ENCODE measurements at places on chromosomes 7 and 10. TPM values are rescaled to one million over a fixed set of nuclear protein-coding genes. Genes with fewer than 3 reads are reported as not detected.

DNA sequence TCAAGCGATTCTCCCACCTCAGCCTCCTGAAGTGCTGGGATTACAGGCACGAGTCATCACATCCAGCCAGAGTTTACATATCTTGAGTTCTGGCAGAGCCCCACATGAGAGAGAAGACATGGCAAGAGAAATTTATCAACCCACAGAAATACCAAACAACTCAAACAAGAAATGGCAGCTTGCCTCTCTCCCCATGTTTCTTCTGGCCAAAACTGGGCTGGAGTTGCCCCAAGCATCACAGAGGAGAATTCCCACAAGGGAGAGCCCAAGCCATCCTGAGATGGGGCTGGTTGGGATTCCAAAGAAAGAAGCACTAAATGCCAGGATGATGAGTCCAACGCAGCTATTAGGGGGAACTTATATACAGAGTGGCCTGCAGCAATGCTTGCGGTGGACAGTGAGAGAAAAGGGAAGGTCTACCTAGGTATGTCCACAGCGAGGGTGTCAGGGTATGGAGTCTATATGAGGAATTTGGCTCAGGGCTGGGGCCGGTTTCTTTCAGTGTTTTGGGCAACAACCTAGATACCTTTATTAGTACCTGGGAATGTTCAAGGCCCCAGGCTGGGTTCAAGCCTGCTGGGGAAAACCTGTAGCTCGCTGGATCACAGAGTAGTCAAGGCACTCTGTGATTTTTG is 14.5 kb upstream of the PAX4 start:
- no peak for DNase-seq

DNA sequence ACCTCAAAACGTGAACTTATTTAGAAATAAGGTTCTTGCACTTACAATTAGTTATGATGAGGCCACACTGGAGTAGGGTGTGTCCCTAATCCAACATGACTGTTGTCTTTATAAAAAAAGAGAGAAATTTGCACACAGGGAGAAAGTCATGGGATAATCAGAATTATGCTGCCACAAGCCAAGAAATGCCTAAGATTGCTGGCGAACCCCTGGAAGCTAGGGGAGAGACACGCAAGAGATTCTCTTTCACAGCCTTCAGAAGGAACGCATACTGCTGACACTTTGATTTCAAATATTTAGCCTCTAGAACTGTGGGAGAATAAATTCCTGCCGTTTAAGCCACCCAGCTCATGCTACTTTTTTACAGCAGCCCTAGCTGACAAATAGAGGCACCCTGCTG is 138.3 kb downstream of the CCDC71L start:
- DNase-seq = no peak

- no peak for DNase-seq
Observed at GRCh38 chr10:127142136-127142535, 54.3 kb downstream of the INSYN2A start.

GRCh38 chr10:109952526-109952925 is 29.2 kb upstream of the XPNPEP1 start:
- DNase-seq = no peak

GRCh38 chr7:114889646-114890285 is 32.1 kb upstream of the MDFIC start:
- no peak for DNase-seq

Gene VENTX
- 0.43 TPM for total RNA-seq

- DNase-seq = peak; percentile 80
Observed at GRCh38 chr10:78899996-78900714, 168.6 kb upstream of the ZMIZ1 start.

DNA sequence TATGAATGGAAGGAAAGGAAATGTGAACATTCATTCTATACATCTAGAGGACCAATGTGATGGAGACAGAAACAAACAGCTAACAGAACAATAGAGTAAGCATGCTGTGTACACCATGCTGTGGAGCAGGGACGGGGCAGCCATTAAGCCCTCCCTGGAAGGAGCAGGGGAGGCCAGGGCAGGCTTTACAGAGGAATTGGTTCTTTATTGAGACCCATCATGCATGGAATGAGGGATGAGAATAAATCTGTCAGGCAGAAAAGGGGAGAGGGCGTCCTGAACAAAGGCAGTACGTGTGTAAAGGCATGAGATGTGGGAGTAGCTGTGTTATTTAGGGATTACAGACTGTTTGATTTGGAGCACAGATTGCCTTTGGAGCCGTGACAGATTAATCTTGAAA is 35.2 kb downstream of the STK17A start:
- no peak for DNase-seq

DNA sequence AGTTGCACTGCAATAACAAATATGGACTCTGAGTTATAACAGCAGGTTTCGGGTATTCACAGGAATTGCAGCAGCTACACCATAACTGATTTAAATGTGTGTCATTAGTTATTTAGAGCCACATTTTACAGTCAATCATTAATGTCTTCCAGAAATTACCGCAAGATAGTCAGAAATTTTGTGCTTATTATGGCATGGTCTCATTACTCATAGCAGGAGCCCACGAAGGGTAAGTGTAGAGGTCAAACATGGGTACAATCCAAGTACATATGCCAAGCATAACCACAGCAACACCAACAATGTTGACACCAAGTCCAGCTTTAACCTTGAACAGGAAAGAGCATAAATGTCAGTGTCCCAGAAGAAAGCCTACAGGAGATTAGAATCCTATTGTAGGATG is 84.4 kb downstream of the SLC13A1 start:
- DNase-seq = no peak

DNA sequence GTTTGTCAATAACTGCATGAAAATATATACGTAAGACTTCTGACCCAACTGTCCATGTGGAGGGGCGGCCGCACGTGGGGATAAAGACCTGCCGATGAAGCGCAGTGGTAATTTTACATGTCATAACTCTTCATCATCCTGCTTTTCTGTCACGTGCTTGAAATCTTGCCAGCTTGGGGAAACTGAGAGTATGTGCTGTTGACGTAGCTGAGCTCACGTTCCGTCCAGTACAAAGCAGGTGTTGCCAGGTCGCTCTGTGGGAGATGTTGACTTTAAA is 105.1 kb downstream of the INPP5A start:
- no peak for DNase-seq

DNA sequence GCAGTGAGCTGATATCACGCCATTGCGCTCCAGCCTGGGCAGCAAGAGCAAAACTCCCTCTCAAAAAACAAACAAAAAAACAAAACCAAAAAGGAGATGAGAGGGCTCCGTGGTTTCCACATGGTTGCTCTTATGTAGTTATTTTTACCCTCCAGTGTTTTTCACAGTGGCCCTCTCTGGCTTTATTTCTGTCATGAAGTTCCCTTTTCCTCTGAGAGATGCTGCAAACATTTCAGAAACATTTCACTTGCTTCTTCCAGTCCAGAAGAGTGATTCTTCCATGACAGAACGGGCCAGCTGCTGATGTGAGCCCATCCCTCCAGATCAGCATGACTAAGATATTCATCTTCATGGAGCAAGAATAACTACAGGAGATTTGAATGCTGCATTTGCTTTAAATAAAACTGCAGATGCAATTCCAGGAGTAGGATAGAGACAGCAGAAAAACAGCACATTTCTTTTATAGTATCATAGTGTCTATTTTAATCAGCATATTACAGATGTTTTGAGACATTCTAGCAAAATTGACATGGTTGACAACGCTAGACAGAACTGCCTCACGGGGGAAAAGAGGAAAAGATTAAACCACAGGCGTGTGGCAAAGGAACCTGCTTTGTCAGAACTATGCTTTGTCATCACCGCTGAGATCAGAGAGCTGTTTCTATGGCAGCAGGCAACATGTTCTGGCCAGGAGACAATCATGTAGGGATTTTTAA is 40.3 kb downstream of the NRCAM start:
- DNase-seq = no peak

- DNase-seq = no peak
Observed at GRCh38 chr10:105973360-105973759, 1191.1 kb downstream of the SORCS1 start.

Gene OPN1SW
- total RNA-seq = not detected

Gene EPHA1
- total RNA-seq = 0.08 TPM

DNA sequence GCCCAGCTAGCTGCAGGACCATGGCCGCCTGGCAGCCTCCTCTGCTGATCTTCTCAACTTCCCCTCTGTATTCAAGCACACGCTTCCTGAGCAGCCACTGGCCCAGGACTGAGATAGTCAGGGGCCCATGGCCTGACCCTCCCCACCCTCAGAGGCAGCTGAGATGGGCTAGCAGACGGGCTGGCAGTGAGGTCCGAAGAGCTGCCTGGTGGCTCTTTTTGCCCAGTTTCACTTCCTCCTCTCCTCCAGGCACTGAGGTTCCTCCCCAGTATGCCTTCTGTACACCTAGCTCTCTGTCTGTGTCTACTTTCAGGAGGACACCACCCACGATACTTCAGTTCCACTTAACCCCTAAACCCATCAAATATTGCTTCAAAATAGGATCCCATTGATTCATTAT is 395.6 kb downstream of the TNS3 start:
- no peak for DNase-seq

- DNase-seq = no peak
Observed at GRCh38 chr10:131310551-131311401, 745 bp downstream of the TCERG1L start.

Gene TMEM130
- total RNA-seq = not detected

DNA sequence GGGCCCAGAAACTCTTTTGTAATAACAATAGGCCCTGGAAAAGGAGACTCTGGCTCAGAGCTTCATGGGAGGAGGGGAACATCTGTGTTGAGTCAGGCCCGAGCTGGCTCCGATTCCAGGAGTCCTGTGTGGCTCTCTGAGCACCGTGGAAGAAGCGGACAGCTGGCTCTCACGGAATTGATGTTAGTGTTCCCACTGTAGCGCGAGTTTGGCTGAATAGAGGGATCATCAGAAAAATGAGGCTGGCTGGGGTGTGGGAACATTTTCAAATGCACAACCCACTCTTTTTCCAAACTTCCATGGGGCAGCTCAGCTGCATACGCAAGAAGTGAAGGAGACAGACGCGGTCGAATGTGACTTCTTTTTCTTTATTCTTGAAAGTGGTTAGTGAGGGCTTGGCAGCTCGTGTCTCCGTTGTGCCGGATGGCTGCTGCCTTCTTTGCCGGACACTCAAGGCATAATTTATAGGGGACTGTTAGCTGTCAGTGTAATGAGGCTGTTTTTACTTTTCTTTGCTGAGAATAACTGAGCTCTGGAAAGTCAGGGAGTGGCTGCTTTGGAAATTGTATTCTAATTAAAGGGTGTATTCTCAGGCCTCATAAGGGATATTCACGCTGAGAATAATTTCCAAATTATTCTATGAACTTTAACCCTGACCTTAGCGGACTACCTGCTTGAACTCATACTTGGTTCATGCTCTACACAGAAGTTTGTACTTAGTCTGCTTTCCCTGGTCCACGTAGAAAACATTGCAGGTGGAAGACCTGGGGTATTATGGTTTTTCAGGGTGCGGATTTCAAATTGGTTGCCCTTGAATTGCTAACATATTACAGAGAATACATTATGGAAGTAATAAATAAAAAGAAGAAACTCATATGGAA is 23.1 kb downstream of the MDFIC start:
- DNase-seq = peak; percentile 84

- no peak for DNase-seq
Observed at GRCh38 chr10:115854740-115855435, 418.1 kb downstream of the GFRA1 start.

- no peak for DNase-seq
Observed at GRCh38 chr7:79185605-79186004, 267.9 kb downstream of the MAGI2 start.

- no peak for DNase-seq
Observed at GRCh38 chr7:12222889-12223579, 11.9 kb downstream of the TMEM106B start.

GRCh38 chr10:119133949-119134348 is 30.0 kb downstream of the DENND10 start:
- DNase-seq = no peak

Gene TAS2R5
- 0.27 TPM for total RNA-seq

DNA sequence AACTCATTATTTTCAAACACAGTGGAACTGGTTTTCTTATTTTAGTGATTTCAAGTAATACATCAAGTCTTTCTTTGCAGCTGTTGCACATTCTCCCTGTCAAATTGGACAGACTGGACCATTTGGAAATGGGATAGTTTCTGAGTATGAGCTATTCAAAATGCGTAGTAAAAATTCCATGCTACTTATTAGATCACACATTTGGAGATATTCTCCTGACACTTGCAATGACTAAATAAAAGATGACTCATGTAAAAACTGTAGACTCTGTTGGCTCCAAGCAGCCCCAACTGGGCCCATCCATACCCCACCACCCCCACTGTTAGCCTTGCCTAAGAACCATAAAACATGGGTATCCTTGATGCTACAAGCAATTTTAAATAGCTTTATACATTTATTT is 25.9 kb upstream of the BICC1 start:
- no peak for DNase-seq

DNA sequence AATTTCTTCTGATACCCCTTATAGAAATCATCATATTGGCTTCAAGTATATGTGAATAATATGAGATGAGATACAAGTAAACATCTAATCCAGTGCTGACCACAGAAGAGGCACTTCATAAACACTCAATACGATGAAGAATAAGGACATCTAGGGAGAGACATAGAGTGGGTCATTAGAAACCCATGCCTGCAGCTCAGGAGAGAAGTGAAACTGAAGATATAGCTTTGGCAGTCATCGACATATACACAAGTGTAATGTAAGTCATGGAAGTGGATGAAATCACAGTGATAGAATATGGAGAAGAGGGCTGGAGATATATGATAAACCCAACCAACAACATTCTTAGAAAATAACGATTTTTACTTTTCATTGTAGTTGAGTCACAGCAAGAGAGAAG is 665.0 kb downstream of the PARD3 start:
- DNase-seq = no peak

Gene CCDC136
- total RNA-seq = 5.2 TPM

GRCh38 chr10:75598998-75599397 is 167.6 kb downstream of the LRMDA start:
- no peak for DNase-seq

Gene CD36
- 1,239 TPM for total RNA-seq

All from Right ventricle myocardium superior (tissue), 1 donor.